Coronary artery (tissue), 2 donors: ENCODE measurements at places on chromosomes 11 and 22.

- no peak for DNase-seq
Observed at GRCh38 chr11:64396079-64396591, 37.2 kb downstream of the RPS6KA4 start.

GRCh38 chr11:128300785-128301184 is 286.6 kb downstream of the ETS1 start:
- no peak for DNase-seq

GRCh38 chr11:93517041-93517440 is 26.1 kb downstream of the SMCO4 start:
- DNase-seq, result no peak

- DNase-seq, result no peak
Observed at GRCh38 chr11:96095884-96096303, 172.0 kb upstream of the MTMR2 start.

- no peak for DNase-seq
Observed at GRCh38 chr11:59423835-59424234, 2.4 kb downstream of the OR5A2 start.

GRCh38 chr11:27331981-27332380 is 31.0 kb downstream of the CCDC34 start:
- DNase-seq, result no peak

DNA sequence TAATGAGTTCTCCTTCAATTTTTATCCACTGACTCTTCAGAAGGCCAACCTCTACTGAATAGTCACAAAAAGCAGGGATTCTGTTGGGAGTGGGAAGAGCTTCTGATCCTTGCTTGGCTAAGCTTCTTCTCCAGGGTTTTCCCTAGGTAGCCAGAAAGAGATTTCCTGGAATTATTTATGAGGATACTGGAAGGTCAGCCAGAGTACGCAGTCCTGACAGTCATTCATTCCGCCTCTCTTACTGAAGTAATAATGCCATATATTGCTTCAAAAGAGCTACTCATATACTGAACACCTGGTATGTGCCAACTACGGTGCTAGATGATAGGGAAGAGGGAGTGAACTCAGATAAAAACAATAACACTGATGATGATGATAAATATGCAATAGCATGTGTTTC is 116.1 kb downstream of the CCDC34 start:
- DNase-seq, result no peak

DNA sequence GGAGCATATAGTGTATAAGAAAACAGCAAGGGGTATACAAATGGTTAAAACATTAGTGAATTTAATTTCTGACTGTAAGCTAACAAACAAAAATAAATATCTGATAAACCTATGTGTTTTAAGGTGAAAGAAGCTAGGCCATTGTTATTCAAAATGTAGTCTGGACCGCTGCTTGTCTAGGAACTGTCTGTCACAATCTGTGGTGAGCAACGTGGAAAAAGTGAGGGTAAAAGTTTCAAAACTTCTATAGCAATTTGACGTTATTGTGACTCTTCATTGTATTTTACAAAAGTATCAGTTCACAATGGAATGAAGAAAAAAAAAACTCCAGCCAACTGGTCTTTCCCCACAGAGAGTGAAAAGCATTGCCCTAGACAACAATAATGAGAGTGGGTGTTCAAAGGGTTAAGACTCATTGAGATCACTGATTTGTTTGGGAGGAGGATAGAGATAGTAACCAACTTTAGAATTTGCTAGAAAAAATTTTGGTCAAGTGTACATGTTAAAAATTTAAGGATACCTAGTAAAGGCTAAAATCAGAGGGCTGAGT is 79.1 kb downstream of the UVRAG start:
- DNase-seq, result no peak

GRCh38 chr11:1557051-1557884 is 14.8 kb downstream of the DUSP8 start:
- no peak for DNase-seq

DNA sequence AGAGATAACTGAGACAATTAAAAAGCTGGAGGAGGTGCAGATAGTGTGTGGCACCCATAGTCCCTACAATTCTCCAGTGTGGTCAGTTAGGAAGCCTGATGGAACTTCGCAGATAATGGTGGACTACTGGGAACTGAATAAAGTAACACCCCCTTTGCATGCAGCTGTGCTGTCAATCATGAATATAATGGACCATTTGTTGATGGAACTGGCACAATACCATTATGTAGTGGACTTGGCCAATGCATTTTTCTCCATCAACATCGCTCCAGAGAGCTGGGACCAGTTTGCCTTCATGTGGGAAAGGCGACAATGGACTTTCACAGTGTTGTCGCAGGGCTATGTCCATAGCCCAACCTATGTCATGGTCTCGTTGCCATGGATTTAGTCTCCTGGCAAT is 324.2 kb downstream of the TMEM135 start:
- DNase-seq, result no peak

DNA sequence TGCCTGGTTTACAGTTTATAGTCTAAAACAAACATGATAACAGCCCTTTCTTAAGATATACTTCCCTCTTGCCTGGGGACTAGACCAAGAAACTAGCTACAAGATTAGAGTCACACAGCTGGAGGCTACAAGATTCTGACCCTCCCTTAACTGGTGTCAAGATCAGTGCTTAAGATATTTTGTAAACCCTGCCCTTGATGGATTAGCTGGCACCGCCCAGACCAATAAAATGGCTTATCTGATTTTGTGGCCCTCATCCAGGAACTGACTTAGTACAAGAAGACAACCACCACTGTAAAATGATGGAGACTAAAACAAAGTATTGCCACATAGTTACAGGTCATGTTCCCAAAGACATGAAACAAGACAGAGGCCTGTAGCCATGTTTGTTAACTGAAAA is 53.4 kb downstream of the FAM181B start:
- DNase-seq, result no peak

GRCh38 chr22:36212901-36213300 is 11.3 kb upstream of the APOL4 start:
- no peak for DNase-seq

- no peak for DNase-seq
Observed at GRCh38 chr11:73085189-73085875, 56.8 kb downstream of the FCHSD2 start.

GRCh38 chr11:126328444-126328843 is 24.6 kb downstream of the DCPS start:
- DNase-seq, result no peak

DNA sequence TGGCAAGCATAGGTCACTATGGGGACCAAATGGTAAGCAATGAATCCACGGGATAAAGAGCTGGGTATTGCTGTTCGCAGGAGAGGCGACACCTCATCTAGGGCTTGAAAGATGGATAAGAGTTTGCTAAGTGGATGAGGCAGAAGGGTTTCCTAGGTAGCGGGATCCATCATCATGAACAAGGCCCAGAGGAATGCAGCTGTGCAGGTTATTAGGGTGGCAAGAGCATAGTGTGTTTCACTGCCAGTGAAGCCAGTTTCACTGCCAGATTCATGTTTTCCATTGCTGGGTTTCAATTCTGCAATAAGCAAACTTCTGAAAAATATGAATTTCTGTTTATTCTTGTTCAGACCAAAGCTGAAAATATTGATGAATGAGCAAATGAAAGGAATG is 27.2 kb downstream of the WEE1 start:
- no peak for DNase-seq

DNA sequence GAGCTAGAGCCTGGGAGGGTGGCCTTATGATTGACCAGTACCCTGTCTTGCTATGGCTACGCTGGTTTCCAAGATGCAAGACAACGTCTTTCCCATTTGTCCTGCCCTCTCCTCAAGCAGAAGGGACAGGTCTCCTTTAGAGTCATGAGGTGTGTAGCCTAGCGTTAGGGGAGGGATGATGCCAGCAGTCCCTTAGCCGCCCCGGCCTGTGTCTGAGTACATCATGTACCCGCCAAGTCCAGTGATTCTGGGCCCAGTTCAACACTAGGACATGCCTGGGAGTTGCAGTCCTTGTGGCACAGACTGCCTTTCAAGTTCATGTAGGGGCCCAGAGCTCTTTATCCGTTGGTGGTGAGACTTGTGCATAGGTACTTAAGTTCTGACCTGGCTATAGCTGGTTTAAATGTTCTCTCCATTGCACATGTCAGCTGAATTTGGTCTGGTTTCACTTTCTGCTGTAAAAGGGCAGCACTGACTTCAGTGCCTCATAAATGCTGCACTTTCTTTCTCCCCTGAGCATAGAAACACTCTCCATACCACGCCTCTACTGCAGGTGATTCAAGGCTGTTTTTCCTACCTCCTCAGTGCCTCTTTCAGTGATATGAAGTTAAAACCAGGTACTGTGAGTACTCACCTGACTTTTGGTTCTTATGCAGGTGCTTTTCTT is 151.1 kb downstream of the METTL15 start:
- DNase-seq, result no peak

DNA sequence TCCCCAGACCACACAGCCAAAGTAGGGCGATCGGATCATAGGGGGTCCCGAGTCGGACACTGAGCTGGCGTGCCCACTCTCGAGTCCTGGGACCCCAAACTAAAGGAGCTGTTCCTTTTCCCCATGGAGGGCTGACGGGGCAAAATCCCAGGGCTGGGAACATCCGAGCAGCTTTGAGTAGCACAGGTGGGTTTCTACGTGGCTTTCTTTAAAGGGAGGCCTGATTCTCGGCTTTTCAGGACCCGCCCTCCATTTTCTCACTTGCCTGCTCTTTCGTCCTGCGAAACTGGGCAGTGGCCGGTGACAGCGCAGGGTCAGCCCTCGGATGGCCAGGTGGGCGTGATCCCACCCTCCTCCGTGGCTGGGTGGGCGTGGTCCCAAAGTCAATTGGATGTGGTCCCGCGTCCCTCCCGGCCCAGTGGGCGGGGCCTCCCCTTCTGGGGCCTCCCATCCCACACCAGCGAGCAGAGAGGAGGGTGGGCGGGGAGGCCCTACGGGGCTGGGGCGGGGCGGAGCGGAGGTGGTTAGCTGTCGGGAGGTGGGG is 17.5 kb upstream of the TXNRD2 start:
- DNase-seq, result no peak

GRCh38 chr11:82195283-82195682 is 538.4 kb downstream of the FAM181B start:
- DNase-seq, result no peak

GRCh38 chr11:12723421-12724300 is 49.4 kb downstream of the TEAD1 start:
- DNase-seq, result no peak

DNA sequence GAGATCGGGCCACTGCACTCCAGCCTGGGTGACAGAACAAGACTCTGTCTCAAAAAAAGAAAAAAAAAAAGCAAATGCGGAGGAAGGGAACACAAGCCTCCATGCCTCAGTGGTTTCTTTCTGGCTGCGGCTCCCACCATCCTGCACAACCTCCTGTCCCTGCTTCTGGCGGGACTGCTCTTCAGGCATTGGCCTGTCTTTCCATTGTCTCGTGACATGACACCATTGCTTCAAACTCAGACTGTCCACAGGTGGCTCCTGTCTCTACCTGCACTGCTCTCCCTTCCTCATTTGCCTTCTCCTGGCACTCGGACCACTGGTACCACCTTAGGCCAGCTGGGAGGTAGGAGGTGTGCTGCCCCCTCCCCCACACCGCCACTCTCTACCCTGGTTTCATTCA is 10.6 kb upstream of the PPM1F start:
- DNase-seq, result no peak

- DNase-seq, result no peak
Observed at GRCh38 chr11:27329867-27330632, 33.0 kb downstream of the CCDC34 start.

DNA sequence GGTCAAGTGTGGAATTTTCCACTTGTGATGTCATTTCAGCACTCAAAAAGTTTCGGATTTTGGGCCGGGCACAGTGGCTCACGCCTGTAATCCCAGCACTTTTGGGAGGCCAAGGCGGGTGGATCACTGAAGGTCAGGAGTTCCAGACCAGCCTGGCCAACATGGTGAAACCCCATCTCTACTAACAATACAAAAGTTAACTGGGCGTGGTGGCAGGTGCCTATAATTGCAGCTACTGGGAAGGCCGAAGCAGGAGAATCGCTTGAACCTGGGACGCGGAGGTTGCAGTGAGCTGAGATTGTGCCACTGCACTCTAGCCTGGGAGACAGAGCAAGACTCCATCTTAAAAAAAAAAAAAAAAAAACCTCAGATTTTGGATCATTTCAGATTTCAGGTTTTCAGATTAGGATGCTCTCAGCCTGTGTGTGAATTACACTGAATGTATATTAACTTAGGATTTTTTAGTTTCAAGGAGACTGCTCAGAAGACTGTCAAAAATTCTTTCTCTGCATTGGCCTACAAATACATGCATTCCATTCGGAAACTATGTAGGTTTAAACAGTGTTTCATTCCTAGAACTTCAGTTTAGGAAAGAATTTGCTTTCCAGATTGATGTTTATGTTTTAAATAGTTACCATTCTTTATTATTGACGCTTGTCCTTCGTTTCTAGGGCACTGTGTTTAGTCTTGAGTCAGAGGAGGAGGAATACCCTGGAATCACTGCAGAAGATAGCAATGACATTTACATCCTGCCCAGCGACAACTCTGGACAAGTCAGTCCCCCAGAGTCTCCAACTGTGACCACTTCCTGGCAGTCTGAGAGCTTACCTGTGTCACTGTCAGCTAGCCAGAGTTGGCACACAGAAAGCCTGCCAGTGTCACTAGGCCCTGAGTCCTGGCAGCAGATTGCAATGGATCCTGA is 48.0 kb downstream of the BID start:
- DNase-seq, result no peak

DNA sequence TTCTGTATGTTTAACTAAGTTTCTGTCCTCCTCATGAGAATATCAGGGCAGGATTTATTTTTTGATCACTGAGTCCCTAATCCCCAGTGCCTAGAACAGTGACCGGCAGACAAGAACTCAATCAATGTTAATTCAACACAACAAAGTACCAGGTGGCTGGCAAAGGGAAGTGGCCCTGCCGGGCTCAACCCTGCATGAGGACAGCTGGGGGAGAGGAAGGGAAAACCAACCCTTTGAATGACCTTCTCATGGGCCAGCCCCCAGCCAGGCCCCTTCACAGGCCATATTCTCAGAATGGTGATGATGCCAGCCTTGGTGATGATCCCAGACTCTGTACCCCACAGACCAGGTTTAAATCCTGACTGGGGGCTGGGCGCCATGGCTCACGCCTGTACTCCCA is 1.4 kb upstream of the MFNG start:
- DNase-seq, result no peak

DNA sequence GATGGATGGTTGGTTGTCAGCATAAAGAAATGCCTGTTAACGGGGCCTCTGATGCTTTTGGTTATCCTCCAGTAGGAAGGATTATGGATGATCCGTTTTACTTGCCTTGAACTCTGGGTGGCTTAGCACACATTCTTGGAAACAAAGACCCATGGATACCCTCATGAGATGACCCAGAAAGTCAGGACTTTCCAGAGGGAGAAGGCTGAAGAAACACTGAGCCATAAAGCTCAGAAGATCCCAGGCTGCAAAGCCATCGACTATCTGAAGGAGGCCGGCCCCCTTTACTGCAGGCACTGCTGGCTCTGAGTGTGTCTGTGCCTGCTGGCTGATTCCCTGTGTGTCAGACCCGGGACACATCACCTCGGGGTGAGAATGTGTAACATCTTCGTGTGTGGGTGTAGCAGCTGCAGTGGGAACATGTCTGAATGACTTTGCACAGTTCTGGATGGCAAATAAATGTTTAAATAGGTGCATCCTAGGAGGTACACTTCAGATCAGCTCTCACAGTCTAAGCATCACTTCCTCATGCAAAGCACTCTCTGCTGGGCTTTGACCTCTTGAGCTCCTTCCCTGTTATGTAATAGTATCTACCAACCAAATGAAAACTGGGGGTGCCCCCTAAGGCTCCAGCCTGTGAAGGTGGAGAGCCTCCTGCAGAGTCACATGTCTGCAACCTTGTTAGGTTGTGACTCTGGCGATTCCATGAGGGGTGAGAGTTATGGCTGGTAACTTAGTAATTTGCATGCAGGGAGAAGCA is 1084.9 kb downstream of the TBC1D22A start:
- DNase-seq, result no peak
